ENCODE measurements at places on chromosomes 2 and 18.

- no peak for DNase-seq
These were observed 2.0 kb upstream of the ATRAID start for GRCh38 chr2:27209621-27210401.

- DNase-seq: no peak
These were observed 105.0 kb downstream of the CELF4 start for GRCh38 chr18:37460604-37461003.

- no peak for DNase-seq
These were observed 32.7 kb upstream of the AFTPH start for GRCh38 chr2:64491426-64491825.

DNA sequence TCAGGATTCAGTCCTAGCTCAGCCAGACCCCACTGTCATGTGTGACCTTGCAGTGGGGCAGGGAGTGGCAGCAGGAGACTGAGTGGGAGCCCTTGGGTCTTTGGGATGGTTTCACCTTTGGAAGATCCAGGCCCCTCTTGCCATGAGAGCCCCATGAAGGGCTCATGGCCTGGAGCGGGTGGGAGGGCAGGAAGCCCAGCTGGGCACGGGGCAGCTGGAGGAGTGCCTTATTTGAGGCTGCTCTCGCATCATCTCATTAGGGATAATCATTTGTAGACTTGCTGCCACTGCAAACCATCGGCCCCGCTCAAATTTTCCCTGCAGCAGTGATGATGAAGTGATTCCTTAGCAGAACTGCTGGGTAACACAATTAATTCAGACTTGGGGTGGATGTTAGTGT is 73.9 kb downstream of the TGOLN2 start:
- no peak for DNase-seq

DNA sequence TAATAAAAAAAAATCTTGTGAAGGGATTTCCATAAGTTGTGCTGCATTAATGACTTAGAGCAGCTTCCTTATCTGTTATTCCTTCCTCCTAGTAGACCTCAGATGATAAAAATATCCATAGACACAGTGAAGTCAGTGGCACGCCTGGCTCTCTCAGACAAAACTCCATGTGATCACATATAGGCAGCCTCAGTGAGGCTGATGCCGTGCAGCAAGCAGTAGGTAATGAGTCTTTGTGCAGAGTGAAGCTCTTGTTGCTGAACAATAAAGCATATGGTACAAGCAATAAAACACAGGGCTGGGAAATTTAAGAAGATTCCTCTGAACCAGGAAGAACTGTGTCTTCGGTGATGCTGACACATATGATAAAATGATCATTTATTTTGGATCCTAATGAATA is 102.7 kb downstream of the CSRNP3 start:
- DNase-seq: peak; percentile 20

DNA sequence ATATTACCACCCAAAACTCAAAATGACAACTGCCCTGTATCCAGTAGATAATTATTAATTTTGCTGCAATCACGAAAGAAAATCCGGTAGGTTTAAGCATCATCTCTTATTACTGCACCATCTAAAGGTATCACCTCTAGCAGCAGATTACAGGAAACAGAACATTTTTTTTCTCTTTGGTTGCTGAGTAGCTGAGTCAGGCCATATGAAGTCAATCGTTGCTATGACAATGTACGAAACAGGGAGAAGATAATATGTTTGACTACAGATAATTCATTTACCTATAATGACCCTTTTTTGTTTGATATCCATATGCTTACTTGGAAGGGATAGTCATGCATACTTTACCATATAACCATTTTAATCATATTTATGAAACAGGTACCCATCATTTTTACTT is 831.6 kb upstream of the CHAC2 start:
- DNase-seq: no peak

- DNase-seq: no peak
These were observed 14.4 kb downstream of the COPS9 start for GRCh38 chr2:240121675-240122074.

DNA sequence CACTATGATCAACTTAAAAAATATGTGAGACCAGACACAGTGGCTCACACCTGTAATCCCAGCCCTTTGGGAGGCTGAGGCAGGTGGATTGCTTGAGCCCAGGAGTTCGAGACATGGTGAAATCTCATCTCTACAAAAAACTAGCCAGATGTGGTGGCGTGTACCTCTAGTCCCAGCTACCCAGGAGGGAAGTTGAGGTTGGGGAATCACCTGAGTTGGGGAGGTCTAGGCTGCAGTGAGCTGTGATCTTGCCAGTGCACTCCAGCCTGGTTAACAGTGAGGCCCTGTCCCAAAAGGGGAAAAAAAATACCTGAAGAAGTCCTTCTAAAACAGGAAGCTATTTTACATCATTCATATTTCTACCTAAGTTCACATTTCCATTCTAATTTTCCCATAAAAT is 144.0 kb downstream of the EML6 start:
- DNase-seq: no peak

- no peak for DNase-seq
These were observed 234.9 kb downstream of the TFCP2L1 start for GRCh38 chr2:121049950-121050585.

- no peak for DNase-seq
These were observed 510.4 kb upstream of the CNTNAP5 start for GRCh38 chr2:123514613-123515207.

DNA sequence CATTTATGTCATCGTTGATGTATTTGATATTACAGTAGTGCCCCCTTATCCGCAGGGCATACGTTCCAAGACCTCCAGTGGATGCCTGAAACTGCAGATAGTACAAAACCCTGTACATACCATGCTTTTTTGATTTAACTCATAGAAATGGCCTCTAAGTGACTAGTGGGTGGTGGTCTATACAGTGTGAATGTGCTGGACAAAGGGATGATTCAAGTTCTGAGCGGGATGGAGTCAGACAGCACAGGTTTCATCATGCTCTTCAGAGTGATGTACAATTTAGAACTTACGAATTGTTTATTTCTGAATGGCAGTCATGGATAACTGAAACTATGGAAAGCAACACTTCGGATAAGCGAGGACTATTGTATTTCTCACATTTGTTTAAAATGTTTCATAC is 473.1 kb upstream of the FANCL start:
- no peak for DNase-seq

DNA sequence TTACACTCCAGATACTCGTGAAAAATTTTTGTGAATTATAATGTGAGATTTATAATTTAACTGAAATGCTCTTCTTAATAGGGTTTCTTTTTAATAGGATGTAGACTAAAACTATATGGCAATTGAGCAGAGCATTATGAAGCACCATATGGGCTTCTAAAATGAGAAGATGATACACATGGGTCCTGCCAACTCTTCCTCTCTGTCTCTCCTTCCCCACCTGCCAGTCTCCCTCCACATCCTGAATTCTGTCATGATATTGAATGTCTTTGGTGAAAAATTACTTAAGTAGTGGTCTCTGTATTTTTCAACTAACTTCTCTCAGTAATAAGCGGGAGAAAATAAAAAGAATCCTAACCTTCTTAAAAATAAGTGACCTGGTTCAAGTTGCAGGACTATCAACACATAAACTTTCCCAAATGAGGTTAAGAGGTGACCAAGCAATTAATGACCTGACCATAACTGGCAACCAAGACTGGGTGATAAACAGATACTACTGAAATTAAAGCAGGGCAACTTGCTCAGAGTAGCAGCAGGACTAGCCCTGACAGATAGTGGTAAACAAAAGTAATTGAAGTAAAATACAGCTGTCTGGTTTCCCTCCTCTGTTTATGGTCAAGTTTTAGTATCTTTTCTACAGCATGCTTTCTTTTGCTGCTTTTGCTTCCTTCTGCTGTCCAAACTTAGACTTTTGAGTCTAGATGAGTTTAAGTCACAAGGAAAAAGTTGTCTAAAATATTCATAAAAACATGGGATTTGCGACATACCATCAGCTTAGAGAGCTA is 117.1 kb upstream of the PDE1A start:
- DNase-seq: no peak

- no peak for DNase-seq
These were observed 55.2 kb downstream of the PARD6G start for GRCh38 chr18:80191907-80192652.

- no peak for DNase-seq
These were observed 336.4 kb downstream of the EIPR1 start for GRCh38 chr2:3041246-3041645.

GRCh38 chr2:189393440-189394111 is 47.7 kb upstream of the WDR75 start:
- peak; percentile 89 for DNase-seq

GRCh38 chr18:68054669-68055068 is 538.1 kb upstream of the DSEL start:
- DNase-seq: no peak

GRCh38 chr2:170586571-170587095 is 128.5 kb upstream of the SP5 start:
- DNase-seq: no peak

GRCh38 chr18:13270279-13270855 is 51.8 kb downstream of the LDLRAD4 start:
- no peak for DNase-seq

DNA sequence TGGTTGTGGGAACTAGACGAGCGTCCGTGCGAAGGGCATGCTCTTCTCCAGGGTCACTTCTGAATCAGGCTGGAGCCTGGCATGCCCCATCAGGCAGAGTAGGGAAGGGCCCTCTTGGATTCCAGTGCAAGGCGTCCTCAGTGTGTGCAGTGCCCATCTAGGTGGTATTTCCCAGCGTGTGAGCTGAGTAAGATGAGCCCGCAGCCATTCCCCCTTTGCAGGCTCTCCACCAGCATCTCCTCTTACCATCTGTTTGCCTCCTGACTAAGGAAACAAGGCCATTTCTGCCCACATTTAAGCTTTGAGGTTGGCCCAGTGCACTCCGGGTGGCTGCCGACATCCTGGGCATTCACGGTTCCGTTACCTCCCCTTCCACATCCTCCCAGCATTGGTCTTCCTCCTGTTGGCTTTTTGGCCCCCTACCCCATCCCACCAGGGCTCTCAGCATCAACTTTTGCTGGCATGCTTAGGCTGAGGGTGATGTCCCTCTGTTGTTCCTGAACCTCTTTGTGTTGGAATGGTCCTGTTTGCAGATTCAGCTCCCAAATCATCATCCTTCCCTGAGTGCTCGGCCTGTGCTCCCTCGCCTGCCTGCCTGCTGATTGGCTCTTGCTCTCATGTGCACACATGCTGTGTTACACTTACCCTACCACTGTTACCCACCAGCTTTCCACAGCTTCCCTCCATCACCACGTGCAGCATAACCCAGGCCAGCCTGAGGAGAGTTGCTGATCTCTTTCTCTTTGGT is 11.8 kb downstream of the CEP68 start:
- no peak for DNase-seq
